ENCODE measurements at places on chromosomes 2 and 18.

DNA sequence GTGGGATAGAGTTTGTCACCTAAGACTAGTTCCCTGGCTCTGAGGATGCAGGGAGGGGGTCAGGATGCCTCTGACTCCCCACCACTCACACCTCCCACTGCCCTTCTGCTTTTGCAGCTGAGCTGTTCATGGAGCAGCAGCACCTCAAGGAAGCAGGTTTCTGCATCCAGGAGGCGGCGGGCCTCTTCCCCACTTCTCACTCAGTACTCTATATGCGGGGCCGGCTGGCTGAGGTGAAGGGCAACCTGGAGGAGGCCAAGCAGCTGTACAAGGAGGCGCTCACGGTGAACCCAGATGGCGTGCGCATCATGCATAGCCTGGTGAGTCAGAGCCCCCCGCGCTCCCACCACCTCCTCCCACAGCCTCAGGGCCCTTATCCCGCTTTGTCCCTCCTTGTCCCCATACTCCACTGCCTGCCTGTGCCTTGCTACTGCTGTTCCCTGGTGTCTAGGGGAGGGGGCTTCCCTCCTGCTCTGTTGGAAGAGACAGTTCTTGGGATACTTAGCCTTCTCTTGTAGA is 94.4 kb downstream of the STPG4 start:
- DNase-seq, result no peak

- DNase-seq, result no peak
Observed at GRCh38 chr2:40101131-40101575, 322.1 kb upstream of the THUMPD2 start.

DNA sequence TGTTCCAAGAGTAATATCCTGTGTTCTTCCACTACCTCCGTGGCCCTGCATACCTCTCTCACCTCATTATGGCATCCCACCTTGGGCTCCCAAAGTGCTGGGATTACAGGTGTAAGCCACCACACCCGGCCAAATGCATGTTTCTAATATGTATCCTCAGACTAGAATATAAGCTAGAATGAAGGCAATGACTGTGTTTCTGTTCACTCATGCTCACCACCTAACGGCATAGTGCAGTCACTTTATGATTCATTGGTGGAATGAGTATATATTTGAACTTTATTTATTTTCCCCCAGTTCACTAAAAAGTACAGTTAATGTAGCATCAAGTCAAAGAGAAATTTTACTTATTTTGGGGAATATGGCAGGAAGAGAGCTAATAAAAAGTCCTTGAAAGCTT is 11.3 kb downstream of the PIGN start:
- DNase-seq, result no peak

DNA sequence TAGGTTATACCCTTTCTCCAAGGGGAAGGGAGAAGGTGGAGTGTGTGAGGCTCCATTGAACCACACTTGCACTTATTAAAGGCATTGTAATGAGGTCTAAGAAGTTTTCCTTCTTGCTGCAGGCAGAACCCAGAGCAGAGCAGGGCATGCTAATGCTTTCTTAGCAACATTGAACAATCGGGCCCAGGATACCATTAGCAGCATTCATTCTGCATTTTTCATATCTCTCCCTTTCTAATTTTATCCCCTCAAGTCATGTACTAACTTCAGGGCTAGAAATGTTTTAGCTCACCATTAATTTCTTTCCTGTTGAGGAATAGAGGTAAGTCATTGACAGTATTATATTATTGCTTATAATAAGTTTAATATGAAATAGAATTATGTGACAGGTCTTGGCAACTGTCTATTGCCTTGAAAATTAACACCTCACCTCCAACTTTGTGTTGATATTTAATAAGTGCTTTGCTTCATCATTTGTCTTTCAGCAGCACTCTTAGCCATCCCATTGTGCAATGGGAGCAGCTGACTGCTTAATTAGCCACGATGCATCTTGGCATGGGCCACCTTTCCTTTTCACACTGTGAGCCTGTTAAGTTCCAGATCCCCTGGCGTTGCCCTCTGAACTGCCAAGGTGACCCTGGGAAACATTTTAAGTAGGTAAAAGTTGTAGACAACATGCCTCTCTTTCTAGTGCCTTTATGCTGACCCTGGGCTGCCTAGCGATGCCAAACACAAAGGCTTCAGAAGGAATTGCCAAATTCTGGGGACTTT is 300.8 kb upstream of the MEX3C start:
- DNase-seq, result no peak

DNA sequence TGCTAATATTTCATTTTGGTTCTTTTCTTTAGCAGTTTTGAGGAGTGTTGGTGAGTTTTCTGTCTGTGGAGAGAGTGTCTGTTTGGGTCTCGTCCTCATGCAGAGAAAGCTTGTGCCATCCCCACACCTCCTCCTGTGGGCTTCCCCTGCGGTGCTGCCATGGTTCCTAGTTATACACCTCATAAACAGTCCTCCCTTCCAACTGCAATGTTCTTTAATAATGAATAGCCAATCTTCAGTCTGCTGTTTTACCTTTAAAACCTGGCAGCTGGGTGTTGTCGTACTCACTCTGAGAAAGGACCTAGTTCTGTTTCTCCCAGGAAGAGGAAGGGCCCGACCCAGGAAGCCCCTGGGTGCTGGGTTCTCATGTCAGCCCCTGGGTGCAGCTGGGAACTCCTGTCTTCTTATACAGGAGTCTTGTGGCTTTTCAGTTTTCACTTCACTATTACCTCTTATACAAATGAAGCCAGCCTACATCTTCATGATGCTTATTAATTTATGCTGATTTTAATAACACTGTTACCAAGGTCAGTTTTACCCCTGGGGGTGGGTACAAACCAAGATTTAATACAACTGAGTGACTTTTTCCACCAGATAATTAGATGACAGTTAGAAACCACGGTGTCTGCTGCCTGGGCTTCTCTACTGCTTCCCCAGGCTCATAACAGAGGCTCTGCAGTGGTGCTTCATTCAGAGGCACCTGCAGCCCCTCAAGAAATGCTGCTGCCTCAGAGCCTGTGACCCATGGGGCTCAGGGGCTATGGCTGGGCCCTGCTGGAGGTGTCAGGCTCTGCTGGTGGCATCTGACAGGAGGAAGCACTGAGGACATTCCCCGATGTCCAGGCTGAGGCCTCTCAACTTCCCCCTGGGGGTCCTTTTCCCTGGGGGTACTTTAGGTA is 59.1 kb downstream of the COA5 start:
- no peak for DNase-seq

DNA sequence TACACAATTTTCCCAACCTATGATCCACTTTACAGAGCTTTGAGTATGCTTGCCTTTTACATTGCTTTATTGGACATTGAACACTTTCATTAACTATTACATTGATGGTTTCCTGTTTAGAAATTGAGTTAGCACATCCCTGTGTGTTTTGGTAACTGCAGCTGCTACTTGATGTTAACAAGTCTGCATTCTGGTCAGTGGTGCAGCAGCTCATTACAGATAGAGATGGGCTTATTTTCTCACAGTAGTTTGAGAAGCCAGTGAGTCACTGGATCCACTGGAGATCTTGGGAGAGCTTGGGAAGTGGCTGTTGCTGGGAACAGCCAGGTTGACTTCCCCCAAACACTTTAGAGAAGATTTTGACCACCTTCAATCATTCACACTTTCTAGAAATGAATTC is 150.5 kb downstream of the ARHGAP15 start:
- DNase-seq, result no peak

- DNase-seq, result no peak
Observed at GRCh38 chr2:83112858-83113257, 1346.2 kb downstream of the SUCLG1 start.

DNA sequence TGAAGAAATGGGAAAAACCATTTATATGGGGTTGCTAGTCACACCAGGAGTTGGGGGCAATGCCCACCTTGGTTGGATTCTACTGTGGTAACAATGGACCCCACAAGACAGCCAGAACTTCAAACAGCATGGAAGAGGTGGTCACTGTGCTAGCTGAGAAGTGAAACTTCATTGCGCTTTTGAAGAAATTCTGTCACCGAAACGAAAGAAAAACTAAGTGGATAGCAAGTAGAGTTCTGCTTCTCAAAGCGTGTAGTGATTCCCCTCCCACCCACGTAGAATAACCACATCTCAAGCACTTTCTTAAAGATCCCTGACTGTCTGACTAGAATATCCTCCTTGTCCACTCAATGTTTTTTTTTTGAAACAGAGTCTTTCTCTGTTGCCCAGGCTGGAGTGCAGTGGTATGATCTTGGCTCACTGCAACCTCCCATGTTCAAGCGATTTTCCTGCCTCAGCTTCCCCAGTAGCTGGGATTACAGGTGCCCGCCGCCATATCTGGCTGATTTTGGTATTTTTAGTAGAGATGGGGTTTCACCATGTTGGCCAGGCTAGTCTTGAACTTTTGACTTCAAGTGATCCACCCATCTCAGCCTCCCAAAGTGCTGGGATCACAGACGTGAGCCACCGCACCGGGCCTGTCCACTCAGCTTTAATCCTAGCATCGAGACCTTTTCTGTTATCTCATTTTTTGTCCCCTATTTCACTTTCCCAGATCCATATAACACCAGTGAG is 30.1 kb upstream of the CCL20 start:
- DNase-seq, result peak; percentile 43

- DNase-seq, result no peak
Observed at GRCh38 chr2:128040166-128040771, 12.4 kb upstream of the SAP130 start.

DNA sequence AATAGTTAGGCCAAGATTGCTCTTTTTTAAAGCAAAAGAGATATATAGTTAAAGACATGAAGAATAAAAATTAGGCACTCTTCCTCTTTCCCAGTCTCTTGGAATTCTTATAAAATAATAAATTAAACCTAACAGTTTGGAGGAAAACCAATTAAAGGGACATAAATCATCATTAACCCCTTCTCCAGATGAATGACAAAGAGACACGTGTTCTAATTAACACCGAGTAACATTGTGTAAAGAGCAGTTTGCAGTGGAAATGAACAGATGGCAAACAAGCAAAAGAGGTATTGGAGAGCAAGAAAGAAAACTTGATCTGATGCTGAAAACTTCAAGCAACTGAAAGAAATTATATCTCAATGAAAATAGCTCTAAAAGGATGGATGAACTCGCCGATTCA is 48.4 kb downstream of the BCL2 start:
- DNase-seq, result no peak

DNA sequence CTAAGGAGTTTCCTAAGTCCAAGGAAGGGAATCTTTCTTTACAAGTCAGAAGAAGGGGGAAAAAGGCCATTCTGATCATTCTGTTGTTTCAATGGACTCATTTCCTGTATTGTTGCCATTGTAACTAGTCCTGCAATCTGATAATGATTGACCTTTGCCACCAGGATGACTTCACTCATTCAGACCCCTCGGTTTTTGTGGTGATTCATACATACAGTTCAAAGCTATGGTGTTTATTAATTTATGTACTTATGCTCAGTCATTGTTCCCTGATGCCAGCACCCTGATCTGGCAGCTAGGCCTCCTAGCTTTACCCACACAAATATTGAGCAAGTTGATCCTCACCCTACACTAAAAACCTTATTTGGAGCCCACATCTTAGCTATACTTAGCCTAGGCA is 57.6 kb upstream of the ZNF519 start:
- DNase-seq, result no peak

All from CD4-positive, alpha-beta T cell treated with Interleukin-12 subunit alpha and Interleukin-12 subunit beta, for 1 hour (primary cell).